Cardiac fibroblast (primary cell): ENCODE measurements at places on chromosomes 5 and 9.
A peak's percentile ranks its signal among the peaks of the same experiment; 100 is the strongest.

- DNase-seq = no peak
Measured at GRCh38 chr9:17625644-17626388, 47.0 kb downstream of the SH3GL2 start.

DNA sequence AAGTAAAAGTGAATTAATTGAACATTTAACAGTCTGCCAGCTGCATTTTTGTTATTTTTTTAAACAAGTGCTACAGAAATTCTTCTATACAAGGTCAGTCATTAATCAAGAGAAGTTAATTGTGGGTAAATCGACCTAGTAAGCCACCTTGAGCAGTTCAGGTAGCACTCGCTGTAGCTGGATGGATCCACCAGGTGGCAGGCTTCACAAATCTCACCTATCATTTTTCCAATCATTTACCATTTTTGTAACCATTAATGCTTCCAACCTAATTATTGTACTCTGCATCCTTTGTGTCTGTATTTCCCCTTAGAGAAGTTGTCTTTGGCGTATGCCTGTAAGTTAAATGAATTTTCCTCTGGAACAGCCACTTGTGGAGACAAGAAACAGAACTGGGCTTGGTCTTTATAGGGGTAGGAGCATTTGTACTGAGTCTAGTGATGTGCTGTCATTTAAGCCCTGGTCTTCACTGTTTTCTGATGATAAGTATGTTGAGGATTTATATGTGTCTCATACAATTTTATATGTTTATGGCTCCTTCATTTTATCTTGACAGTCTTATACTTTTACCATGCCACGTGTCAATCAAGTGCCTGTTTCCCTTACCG is 39.5 kb downstream of the CD180 start:
- peak; percentile 21 for DNase-seq

GRCh38 chr9:137030538-137031527 is 1.1 kb downstream of the FUT7 start:
- no peak for DNase-seq

DNA sequence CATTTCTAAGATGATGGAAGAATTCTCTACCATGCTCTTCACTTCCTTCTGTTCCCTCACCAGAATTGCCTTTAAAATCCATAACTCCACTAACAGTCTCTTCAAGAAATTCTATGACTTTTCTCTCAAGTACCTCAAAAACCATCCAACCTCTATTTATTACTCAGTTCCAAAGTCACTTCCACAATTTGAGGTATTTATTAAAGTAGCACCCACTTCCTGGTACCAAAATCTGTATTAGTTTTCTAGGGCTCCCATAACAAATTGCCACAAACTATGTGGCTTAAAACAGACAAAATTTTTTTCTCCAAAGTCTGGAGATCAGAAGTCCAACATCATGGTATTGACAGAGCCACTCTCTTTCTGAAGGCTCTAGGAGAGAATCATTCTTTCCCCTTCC is 4.9 kb upstream of the SPTLC1 start:
- DNase-seq = no peak

DNA sequence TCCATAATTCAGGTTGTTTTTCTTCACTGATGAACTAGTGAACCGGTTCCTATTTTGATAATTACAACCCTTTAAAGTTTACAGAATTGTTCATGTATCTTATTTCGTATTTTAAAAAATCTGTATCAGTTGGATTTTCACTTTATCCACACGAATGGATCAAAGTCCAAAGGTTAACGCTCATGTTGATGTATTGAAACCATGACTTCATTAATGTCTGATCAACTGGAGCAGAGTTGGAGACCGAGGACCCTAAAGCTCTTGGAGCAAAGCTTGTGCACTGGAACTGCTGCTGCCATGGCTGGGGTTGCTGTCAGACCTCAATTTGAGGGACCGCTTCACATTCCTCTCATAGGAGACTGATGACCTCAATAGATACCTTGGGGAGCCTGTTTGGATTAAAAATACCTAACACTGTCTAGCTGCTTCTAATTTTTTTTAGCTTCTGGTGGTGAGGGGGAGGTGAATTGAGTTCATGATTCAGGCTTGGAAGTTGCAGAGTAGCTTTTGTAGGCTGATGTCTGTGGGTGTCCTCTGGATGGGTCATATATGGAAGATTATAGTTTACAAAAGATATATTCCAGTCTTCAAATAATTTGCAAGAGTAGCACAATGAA is 45.1 kb downstream of the KIAA1958 start:
- DNase-seq = no peak

DNA sequence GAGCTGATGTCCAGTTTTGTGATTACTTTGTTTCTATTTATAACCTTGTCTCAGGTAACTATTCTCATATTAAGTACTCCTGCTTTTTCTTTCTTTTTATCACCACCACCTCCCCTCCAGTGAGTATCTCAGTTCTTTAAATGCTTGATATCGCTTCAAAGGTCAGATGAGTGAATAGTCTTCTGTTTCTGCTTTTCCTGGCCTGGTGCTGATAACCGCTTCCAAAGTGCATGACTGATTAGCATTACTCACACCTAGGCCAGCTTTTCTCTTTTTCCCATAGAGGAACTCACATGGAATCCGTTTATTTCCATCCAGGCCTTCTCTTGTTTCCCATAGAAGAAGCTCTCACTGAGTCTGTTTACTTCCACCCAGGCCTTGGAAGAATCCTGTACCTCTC is 3.2 kb downstream of the SLC36A1 start:
- no peak for DNase-seq

- DNase-seq = no peak
Measured at GRCh38 chr9:72044095-72044494, 16.3 kb downstream of the C9orf57 start.

DNA sequence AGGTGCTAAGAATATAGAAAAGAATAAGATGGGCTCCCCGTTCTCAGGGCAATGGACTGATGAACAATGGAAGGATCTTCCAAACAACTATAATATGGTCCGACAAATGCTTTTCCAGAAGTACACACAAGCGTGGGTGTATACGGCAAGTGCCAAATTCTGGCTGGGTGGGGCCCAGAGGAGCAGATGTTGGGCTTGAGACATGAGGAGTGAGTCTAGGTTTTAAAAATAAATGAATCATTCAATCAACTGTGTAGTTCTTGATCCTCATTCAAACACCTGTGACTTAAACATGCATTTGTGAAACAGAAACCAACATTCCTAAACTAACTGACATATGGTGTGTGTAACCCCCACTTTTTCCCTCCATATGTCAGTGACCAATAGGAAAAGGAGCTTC is 47.9 kb downstream of the MFAP3 start:
- no peak for DNase-seq

DNA sequence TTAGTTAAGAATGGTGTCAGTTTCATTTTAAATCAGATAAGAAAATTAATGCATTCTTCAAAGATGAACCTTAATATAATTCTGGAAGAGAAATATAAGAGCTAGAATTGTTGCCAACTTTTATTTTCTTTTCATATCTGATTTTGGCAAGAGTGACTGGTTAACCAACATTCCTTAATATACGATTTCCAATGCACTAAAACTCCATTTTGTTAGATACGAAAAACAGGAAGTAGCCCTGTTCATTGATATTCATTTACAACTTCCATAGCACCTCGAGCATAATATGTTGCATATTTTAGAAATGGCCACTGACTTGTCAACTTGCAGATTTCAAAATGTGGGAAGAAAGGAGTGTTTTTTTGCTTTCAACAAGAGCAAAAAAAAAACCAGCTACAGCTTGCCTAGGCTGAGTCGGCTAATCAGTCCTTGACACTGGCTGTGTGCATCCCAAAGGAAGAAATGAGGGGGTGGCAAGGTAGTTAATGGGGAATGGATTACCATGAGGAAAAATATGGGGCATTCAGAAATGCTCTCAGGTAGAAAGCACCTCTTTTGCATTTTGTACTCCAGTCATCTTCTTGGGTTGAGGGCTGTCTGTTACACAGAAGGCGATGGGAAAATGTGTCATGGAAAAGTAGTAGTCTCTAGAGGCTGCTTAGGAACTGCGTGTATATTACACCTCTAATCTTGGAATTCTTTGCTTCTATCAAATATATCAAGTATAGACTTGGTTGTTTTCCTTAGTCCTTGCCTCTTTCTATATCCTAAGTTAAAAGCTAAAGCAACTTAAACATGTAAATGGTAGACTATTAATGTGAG is 3.9 kb downstream of the MAP3K1 start:
- DNase-seq = peak; percentile 44

DNA sequence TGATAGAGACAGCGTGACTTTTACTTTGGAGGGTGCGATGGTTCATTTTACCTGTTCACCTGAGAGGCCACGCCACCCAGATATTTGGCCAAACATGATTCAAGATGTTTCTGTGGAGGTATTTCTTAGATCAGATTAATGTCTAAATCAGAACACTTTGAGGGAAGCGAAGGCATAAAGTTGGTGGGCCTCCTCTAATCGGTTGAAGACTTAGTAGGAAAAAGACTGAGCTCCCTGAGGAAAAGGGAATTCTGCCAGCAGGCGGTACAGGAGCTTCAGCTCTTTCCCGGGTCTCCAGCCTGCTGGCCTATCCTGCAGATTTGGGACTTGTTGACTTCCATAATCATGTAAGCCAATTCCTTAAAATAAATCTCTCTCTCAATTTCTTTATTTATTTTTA is 7.0 kb upstream of the LAMC3 start:
- DNase-seq = no peak

DNA sequence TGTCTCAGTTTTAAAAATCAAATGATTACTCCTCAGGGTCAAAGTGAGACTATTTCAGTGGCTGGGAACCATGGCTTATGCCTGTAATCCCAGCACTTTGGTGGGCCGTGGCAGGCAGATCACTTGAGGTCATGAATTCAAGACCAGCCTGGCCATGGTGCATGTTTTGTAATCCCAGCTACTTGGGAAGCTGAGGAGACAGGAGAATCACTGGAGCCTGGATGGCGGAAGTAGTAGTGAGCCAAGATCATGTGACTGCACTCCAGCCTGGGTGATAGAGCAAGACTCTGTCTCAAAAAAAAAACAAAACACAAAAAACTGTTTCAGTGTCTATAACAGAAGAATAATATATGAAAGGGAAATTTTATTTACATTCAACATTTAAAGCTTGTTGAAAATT is 182.9 kb downstream of the ARHGEF28 start:
- DNase-seq = no peak

- peak; percentile 92 for DNase-seq
Measured at GRCh38 chr5:98772415-98773213, 849 bp upstream of the RGMB start.

- DNase-seq = no peak
Measured at GRCh38 chr9:79975621-79976256, 404.0 kb downstream of the TLE4 start.

GRCh38 chr5:10460252-10460906 is 18.7 kb downstream of the ROPN1L start:
- DNase-seq = peak; percentile 65

- no peak for DNase-seq
Measured at GRCh38 chr5:180334176-180334575, 19.0 kb downstream of the GFPT2 start.

DNA sequence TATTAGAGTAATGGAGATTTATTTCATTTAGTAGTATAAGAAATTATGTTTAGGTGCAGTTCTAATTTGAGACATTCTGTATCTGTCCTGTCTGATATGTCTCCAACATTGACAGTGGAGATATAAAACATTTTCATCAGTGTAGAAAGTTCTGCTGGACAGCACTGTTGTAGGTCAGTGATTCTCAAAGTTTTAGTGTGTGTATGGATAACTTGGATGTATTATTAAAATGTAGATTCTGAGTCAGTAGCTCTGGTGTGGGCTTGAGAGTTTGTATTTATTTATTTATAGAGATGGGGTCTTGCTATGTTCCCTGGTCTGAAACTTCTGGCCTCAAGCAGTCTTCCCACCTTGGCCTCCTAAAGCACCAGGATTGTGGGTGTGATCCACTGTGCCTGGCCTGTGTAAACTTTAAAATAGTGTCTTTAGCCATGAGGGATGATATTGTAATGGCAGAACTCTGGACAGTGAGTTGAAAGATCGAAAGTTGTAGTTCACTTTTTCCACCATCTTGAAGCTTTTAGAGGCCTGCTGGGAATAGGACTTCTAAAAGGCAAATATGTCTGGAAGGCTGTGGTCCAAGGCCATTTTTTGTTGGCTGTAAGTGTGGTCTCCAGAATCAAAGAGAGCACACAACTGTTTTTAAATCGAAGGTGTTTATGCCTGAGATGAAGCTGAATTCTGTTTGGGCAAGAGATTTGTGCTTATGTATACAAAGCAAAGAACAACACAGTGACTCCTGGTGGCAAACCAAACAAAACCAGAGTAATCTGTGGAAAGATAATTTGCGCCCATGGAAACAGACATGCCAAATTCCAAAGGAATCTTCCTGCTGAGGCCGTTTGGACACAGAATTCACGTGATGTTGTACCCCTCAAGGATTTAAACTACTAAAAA is 12.4 kb downstream of the UBAP1 start:
- DNase-seq = peak; percentile 53

GRCh38 chr5:83377131-83377865 is 94.2 kb upstream of the VCAN start:
- peak; percentile 85 for DNase-seq

- peak; percentile 70 for DNase-seq
Measured at GRCh38 chr5:65721050-65721719, 724 bp downstream of the SGTB start.

- no peak for DNase-seq
Measured at GRCh38 chr5:172699423-172699822, 58.4 kb downstream of the NEURL1B start.

DNA sequence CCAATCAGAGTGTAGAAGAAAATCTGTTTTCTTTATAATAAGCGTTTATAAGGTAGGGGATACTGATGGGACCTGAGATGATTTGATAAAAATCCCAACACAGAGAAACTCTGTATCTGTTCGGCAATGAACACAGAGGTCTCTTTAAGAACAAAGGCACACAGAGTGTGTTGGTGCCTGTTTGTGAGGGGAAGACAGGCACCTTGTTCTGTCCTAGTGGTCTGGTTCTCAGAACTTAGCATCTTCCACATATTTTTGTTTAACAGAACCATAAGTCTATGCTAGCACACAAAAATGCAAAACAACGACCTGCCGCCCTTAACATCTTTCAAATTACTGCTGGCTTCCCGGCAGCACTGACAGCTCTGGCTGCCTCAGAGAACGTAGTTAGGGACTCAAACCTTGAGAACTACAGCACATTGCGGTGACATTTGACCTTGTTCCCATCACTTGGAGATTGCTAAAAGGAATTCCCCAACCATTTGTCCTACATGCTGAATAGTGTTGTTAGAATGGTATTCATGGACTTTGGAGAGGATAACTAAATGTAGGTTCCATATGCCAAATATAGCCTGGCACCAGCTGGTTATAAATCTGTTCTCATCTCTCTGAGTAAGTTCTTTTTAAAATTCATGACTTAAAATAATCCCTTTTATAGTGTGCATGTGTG is 871.7 kb upstream of the TYRP1 start:
- no peak for DNase-seq

GRCh38 chr9:8600914-8601680 is 801.5 kb upstream of the DMAC1 start:
- no peak for DNase-seq

GRCh38 chr5:181198905-181199519 is 6.0 kb downstream of the TRIM7 start:
- no peak for DNase-seq

GRCh38 chr9:114302727-114303126 is 20.2 kb upstream of the ORM1 start:
- no peak for DNase-seq

DNA sequence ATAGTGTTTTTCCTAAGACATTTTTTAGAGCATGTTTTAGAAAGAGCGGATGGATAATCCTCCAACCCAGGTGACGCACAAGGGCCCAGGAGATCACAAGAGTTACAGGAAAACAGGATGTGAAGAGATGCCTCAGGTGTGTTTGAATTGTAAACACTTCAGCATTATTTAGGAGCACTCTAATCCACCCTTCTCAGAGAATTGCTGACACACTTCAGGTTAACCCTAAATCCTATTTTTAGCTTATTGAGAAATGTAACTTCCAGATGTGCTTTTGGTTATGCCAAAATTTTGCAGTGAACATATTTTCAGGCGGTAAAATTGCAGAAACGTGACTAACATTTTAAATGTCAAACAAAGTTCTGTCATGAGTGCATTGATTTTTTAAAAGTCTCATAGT is 755.4 kb upstream of the CTNND2 start:
- DNase-seq = no peak
